ENCODE measurements at places on chromosomes 7 and 10.
A peak's percentile ranks its signal among the peaks of the same experiment; 100 is the strongest.

- no peak for DNase-seq
These were observed 222.7 kb upstream of the MGMT start for GRCh38 chr10:129244298-129244697.

GRCh38 chr10:85067955-85068354 lies 739.6 kb downstream of the CCSER2 start:
- no peak for DNase-seq

DNA sequence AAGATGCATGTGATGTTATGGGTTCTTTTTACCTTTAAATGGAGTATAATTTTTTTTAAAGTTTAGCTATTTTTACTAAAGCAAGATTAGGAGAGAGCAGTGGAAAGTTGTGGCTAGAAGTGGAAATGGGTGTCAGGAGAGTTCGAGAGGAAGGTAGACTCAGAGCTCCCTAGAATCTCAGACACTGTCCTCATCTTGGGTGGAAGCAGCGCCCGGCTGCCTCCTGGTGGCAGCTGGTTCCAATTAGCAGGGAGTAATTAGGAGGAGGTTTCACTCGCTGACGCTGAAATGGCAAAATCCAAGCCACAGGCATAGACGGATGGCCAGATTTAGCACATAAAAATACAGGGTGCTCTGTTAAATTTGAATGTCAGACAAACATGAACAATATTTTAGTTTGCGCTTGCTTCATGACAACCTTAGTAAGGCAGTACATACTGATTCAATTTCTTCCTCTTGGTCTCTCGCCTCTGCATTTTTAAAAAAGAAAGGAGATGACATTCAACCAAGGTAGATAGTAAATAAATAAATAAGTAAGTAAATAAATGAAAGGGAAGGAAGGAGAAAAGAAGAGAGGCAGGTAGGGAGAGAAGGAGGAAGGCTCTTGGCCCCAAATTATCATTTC lies 58.5 kb downstream of the LGI1 start:
- DNase-seq = peak; percentile 70

DNA sequence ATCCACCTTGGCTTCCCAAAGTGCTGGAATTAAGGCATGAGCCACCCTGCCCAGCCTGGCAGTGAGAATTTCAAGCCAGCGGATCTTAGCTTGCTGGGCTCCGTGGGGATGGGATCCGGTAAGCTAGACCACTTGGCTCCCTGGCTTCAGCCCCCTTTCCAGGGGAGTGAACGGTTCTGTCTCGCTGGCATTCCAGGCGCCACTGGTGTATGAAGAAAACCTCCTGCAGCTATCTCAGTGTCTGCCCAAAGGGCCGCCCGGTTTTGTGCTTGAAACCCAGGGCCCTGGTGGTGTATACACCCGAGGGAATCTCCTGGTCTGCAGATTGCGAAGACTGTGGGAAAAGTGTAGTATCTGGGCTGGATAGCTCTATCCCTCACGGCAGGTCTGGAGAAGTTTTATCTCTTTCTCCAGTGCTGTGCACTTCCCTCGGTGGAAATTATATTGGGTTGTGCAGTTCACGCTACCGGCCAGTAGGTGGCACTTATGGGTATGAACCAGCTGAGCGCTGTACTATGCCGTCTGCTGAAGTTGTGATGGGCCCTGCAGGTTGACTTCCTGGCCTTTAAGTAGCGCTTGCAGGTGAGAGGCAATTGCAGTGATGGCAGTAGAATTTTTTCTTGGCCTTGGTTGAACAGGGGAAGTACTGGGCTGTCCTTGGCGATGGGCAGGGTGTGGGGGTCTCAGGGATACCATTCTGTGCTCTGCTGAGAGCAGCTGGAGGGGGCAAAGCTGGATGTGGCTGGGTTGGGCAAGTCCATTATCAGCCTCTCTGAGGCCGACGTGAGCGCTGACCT lies 138.0 kb upstream of the MTPN start:
- no peak for DNase-seq

GRCh38 chr7:1853431-1853985 lies 183.4 kb downstream of the ELFN1 start:
- no peak for DNase-seq

DNA sequence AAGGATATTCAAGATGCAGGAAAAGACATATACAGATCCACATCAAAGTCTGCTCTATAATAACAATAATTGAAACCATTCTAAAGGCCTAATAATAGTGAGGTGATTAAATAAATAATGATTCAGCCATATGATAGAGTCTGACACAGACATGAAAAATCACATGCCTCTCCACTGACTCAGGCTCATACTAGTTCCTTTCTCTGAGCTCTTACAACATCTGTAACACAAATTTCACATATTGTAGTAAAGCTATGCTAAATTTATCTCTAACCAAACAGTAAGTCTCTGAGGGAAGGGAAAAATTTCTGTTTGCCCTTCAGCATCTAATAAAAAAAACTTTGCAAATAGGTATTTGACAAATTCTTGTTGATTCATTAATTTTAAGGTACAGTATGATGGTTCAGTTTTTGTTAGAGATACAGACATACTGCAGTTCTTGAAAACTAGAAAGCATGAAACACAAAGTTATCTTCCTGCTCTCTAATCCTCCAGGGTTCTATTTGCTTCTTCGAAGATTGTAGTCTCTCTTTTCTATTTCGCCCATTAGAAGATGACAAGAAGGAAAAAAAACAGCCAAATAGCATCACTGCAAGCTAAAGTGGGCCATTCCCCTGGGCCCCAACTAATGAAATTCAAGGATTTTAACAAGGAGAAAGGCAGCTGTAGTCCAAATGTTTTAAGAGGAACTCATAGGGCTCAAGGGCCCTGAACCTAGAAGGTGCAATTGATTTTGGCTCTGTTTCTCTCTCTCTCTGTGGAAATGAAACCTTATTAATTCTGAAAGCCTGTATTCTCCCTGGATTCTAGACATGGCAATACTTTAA lies 53.9 kb downstream of the CUBN start:
- DNase-seq = no peak

DNA sequence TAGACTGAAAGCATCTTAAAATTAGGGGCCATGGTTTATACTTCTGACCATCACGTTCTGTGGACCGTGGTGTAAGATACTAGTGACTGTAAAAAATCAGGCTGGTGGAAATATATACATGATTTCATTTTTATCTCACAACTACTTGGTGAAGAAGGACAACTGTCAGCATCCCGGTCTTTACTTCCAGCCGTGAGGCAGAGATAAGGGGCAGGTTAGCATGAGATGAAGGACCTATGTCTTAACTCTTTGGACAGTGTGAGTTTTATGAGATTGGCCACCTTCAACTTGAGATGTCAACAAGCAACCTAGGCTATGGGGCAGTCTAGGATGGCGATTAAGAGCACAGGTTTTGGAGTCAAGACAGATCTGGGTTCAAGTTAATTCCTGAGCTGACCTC lies 37.5 kb upstream of the FAM171A1 start:
- DNase-seq = no peak

DNA sequence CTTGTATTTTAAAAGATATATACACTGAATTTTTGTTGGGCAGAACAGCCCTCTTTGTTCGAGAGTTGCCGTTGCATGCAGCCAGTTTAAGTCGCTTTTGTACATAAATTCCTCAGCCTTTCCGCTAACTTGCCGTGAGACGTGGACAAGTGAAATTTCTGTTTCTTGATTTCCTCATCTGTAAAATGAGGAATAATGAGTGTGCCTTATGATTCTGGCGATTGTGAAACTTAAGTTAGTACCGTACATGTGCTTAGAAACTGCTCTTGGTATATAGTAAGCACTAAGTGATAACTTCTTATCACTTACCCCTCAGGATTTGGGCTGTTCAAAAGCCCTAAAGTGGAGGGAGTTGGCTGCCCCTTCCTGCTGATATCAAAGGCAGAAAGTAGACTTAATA lies 1.4 kb downstream of the CCNJ start:
- DNase-seq = no peak

GRCh38 chr10:3949711-3950110 lies 164.7 kb upstream of the KLF6 start:
- DNase-seq = no peak

DNA sequence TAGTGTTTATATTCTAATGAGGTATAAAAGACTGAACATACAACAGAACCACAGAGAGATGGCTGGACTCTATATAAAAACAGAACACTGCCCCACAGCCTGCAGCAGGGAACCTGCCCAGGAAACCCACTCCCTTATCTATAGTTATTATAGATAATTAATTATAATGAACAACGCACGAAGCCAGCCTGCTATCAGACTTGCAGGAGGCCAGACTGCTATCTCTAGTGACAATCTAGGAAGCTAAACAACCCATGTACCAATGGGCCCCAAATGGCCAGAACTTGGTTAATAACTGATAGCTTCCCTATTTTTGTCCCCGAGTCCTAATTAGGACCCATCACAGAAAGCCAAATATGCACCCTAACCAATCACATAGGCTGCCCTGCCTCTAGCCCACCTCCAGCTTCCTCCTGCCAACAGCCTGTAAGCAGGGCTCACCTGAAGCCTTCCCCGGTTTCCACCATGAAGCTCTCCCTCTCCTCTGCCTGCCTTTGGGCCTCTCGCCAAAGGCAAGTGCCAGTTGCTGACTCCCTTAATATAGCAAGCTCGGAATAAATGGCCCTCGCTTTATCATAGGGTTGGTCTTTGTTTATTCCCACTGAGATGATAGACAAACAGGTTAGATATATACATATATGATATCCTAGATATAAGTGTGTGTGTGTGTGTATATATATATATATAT lies 74.5 kb downstream of the SYPL1 start:
- DNase-seq = no peak

DNA sequence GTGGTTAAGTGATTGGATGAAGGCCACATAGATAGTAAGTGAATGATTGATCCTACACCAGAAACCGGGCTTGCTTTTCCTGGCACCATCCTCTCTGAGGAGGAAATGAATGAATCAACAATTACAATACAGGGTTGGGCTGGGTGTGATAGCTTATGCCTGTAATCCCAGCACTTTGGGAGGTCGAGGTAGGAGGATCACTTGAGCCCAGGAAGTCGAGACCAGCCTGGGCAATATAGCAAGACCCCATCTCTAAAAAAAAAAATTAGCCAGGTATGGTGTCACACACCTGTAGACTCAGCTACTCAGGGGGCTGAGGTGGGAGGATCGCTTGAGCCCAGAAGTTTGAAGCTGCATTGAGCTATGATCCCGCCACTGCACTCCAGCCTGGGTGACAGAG lies 111.5 kb downstream of the COL26A1 start:
- DNase-seq = no peak

GRCh38 chr10:118031351-118032075 lies 15.2 kb downstream of the RAB11FIP2 start:
- DNase-seq = no peak

DNA sequence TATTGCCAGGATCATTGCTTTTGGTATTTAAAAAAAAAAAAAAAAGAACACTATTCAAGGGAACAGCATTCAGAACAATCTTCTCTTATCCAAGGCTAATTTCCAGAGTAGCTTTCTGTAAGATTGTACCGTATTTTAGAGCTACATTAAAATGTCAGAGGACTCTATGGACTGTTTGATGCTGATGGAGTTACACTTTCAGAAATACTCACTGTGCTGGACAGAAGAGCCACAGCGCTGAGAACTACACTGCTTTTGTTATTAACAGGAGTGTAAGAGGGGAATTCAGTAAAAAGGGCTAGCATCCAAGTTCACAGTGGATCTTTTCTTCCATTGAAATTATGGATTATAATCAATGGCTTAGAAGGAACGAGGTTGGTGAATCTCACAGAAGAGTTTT lies 247.7 kb downstream of the AHR start:
- DNase-seq = no peak

DNA sequence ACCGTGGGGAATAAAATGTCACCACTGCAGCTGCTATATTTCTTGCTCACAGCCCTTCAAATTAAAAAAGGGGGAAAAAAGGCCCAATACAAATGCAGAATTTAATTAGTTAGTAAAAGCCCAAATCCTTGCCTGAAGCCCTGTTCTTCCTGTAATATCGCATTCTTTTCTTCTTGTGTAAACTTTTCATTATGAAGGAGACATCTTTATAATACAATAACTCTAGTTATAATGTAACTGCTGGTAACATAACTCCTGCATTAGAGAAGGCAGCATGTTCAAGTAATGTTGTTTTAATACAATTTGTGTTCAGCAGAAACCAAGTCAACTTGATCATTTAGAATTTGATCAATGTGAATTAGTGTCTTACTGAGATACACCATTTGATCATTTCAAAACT lies 250.9 kb downstream of the CHCHD3 start:
- DNase-seq = no peak

GRCh38 chr7:8291397-8292141 lies 29.6 kb upstream of the ICA1 start:
- DNase-seq = no peak

GRCh38 chr7:143329471-143330170 lies 13.7 kb downstream of the CLCN1 start:
- DNase-seq = no peak

DNA sequence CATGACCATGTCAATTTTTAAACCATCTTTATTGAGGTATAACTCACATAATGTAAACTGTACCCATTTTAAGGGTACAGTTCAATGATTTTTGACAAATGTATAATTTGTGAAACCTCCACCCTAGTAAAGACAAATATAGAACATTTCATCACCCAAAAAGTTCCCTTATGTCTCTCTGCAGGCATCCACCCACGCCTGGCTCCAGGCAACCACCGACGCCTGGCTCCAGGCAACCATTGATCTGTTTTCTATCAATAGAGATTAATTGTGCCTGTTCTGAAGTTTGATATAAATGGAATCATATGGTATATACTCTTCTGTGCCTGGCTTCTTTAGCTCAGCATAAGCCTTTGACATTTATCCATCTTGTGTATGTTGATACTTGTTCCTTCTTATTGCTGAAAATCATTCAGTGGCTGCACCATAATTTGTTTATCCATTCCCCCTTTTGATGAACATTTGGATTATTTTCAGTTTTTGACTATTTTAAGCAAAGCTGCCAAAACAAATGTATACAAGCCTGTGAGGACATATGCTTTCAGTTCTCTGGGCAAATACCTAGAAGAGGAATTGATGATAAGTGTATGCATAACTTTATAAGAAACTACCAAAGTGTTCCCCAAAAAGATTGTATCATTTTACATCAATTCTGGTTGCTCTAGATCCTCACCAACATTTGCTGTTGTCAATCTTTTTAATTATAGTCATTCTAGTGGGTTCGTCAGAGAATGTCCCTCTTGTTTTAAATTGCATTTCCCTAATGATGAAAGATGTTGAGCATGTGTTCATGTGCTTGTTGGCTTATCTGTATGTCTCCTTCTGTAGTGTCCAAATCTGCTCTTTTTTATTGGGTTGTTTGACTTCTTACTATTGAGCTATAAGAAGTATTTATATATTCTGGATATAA lies 55.7 kb upstream of the HECTD2 start:
- no peak for DNase-seq

GRCh38 chr10:104766341-104766740 lies 125.3 kb downstream of the SORCS3 start:
- peak; percentile 6 for DNase-seq

- DNase-seq = no peak
These were observed 21.7 kb upstream of the SEC61A2 start for GRCh38 chr10:12107781-12108180.

- no peak for DNase-seq
These were observed 185.7 kb downstream of the TAX1BP1 start for GRCh38 chr7:27925573-27926201.

Measured in hippocampal formation (tissue), 2 donors.